Stimulated activated CD4-positive, alpha-beta T cell treated with anti-CD3 and anti-CD28 coated beads, Interleukin-1b, Interleukin-23, amount 100 ng/mL, for 4 hours (primary cell): ENCODE measurements at places on chromosomes 2 and 18.

GRCh38 chr18:31723639-31723989 lies 37.1 kb downstream of the SLC25A52 start:
- no peak for DNase-seq

DNA sequence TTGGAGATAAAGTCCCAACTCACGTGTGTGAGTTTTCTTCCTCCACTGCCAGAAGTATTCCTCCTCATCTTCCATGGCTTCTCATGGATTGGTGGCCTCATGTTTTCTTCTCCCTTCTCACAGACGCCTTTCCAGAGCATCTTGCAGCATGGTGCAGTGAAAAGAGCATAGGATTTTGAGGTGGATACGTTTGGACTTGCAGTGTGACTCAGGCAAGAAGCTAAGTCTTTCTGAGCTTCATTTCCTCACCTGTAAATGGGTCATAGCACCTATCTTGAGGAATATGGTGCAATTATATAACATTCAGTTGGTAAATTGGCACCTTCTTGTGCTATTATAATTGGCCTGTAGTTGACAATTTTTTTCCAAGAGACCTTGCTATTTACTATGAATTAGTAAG lies 247.6 kb downstream of the RDH14 start:
- DNase-seq, result no peak

DNA sequence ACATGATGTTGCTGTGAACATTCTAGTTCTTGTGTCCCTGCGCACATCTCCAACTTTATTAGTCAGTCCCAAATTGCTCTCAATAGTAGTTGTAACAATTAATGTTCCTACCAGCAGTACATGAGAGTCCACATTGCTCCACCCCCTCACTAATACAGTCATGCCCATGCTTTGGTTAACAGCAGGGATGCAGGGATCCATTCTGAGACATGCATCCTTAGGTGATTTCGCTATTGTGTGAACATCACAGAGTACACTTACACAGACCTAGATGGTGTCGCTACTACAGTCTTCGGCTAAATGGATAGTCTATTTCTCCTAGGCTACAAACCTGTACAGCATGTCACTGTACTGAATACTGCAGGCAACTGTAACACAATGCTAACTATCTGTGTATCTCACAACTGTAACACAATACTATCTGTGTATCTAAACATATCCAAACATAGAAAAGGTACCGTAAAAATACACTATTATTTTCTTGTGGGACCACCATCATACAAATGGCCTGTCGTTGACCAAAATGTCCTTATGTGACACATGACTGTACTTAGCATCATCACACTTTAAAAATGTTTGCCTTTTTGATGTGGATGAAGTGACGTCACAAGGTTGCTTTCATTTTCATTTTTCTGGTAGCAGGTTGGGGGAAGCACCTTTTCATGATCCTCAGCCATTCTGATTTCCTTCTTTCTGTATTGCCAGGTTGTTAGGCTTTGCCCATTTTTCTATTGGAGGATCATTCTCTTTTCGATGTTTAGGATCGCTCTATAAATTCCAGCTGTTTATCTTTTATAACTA lies 82.9 kb upstream of the RNF152 start:
- peak; percentile 37 for DNase-seq

DNA sequence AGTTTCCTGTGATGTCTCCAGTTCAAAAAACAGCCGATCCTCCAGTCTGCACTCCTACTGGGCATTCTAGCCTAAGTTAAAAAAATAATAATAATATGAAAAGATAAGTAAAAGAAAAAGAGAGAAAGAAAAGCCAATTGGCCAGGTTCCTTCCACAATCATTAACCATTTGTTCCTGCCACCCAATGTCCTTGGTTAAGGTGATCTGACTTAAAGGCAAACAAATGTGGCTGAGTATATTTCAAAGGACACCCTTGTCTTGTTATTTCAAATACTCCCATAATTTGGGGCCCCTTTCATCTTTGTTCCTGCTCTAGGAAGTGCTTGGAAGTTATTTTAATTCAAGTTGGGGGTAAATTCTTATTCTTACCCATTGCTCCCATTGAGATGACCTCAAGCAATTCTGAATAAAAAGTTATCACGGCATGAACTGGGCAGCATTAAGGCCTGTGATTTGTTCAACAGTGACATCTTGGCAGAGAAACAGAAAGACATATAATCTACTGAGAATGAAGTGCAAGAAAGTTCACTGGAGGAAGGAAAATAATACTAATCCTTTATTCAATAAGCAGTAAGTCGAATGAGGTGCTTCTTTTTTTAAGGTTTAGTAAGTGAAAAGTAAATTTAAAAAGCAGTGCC lies 1054.5 kb upstream of the FANCL start:
- DNase-seq, result no peak

DNA sequence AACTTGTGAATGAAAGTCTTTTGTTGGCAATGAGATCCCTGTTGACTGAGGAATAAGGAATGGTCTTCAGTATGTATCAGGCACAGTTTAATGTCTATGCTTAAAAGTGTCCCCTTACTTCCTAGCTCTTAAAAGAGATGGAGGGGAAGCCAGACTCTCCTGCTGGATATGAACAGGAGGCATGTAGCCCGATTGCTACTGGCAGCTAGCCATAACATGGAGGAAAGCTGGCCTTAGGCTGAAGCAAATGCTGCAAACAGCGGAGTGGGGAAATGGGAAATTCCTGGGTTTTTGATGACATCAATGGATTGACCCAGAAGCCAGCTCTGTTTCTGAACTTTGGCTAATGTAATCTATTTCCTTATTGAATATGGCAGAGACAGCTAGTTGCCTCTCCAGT lies 266.1 kb downstream of the SLC4A3 start:
- DNase-seq, result no peak

GRCh38 chr2:180150606-180151005 lies 143.5 kb upstream of the CWC22 start:
- no peak for DNase-seq

DNA sequence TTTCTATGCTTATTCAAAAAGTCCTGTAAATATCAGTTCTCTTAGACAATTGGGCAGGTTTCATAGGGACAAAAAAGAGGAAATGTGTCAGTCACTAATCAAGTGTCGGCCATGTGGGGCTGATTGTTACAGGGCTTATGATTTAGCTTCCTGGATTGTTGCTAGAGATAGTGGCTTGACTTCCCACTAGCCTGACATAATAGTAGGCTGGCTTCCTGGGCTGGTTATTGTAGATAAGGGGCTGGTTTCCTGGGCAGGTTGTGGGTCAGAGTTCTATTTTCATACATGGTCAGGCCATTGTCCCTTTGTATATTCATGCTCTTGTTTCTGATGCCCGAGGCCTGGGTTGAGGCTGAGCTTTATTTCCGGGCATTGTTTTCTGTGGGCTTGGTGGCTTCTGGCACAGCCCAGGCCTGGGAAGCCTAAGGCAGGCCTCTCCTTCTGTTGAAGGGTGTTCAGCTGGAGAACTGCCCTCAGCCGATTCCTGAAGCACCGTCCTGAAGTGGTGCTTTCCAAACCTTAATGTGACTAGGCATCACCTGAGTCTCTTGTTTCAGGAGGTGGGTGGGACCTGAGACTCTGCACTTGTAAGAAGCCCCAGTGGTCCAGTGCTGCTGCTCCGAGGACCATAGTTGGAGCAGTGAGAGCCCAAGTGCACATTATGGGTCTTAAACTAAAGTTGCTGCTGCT lies 37.0 kb downstream of the CD8B2 start:
- DNase-seq, result no peak

- no peak for DNase-seq
Measured at GRCh38 chr2:59885541-59885940, 667.9 kb downstream of the BCL11A start.

DNA sequence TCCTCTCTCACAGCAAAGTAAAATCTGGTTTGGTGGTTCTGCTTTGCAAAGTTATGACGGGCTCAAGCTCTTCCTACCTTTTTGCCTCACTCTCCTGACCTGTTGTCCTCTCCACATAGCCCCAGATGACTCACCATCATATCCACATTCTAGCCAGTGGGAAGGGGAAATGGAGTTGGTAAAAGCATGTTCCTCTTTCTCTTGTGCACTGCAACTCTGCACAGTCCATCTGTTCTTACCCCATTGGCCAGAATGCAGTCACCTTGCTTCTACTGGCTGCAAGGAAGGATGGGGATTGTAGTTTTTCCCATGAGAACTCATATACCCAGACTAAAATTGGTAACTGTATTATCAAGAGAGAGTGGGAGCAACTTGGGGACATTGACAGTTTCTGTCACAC lies 50.4 kb upstream of the SMIM21 start:
- DNase-seq, result no peak

DNA sequence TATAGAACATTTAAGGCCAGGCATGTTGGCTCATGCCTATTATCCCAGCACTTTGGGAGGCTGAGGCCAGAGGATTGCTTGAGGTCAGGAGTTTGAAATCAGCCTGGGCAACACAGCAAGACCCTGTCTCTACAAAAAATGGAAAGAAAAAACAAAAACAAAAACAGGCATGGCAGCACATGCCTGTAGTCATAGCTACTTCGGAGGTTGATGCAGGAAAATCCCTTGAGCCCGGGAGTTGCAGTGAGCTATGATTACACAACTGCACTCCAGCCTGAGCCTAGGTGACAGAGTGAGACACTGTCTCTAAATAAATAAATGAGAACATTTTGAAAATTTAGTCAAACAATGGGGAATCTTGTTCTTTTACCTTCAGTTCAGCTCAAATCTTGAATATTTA lies 12.1 kb upstream of the YES1 start:
- DNase-seq, result no peak

DNA sequence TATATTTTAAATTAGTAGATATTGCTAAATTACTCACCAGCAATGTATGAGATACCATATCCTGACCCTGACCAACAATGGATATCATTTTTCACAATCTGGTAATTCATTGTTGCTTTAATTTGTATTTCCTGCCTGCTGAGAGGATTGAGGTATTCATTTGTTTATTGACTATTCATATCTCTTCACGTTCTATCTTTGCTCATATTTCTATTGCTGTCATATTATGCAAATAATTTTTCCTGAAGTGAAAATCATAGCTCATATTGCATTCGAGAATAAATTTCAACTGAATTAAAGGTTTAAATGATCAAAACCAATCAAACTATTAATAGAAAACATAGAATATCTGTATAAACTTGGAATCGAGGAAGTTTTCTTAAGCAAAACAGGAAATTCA lies 31.0 kb downstream of the INO80D start:
- DNase-seq, result no peak

DNA sequence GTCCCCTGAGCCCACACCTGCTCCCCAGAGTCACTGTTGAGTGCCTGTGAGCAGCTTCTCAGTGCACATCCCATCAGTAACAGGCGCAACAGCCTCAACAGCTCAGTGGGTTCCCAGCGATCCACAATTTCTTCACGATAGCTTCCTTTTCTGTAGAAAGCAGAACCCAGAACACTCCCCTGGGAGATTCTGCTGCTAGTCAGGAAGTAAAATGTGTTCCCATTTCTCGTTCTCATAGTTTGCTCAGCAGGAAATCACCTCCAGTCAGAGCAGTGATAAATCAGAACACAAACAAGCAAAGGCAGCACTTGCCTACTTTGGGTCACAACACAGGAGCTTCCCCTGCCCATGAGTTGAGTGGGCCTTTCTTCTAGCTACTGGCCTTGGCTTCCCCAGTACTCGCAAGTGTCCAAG lies 48.9 kb upstream of the ATG16L1 start:
- DNase-seq, result no peak

- DNase-seq, result no peak
Measured at GRCh38 chr2:44817673-44818335, 123.7 kb upstream of the SIX3 start.

DNA sequence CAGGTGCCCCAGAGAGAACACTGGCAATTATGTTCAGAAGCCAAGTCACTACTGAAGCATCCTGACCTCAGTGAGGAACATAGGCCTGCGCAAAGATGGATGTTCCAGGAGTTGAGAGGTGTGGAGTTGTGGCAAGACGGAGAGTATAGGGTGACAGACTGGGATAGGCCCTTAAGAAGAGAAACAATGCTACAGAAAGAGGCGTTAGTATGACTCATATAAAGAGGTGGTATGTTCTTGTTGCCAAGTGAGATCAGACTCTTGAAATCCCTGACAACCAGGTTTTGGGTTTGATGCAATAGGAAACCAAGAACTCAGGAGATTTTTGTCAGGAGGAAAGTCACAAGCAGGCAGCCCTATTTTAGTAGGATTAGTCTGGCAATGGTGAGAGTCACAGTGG lies 185.6 kb downstream of the RIT2 start:
- DNase-seq, result no peak

DNA sequence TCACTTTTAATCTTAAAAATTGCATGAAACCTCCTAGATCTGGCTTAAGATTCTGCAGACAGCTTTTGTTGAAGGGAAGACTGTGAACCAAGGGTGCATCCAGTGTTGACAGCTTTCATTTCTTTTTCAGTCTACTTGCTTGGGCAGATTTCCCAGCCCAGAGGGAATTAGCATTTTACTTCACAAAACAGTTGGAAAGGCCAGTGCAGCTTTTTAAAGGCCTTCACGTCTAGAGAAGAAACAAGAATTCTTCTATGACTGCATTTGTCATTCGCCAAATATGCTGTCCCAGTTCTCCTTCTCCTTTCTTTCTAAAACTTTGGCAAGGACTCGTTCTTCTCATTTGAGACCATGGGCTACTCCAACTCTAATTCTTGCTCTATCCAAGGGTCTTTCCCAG lies 17.4 kb downstream of the NTSR2 start:
- no peak for DNase-seq

DNA sequence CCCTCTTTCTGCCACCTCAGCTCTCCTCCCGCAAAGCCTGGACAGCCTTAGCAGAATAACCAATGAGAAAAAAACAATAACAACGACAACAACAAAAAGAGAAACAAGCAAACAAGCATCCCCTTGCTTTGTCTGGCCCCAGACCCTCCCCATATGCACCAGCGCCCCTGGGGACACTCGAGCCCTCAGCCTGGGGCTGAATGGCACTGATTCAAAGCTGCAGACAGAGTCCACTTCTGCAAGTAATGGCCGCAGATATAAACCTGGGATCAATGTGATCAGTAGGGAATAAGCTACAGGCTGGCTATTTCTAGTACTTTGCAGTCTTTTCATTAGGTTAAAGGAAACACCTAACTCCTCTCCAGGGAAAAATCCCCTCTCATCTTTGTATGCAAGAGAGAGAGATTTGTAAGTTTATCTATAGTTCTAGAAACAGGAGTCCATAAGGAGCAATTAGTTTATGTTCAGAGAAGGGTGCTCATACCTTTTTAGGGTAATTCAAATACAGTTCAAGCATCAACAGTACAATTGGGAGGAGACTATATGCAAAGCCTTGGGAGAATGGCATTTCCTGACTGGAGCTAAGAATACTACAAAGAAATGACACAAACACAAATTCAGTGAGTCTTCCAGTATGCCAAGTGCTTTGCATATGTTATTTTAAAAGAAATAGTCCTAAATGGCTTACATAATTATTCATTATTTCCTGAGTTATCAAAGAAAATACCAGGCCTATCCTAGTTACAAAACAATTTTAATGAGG lies 122.3 kb upstream of the DDX18 start:
- no peak for DNase-seq
